Memory B cell (primary cell): ENCODE measurements at places on chromosomes 2 and 18.

DNA sequence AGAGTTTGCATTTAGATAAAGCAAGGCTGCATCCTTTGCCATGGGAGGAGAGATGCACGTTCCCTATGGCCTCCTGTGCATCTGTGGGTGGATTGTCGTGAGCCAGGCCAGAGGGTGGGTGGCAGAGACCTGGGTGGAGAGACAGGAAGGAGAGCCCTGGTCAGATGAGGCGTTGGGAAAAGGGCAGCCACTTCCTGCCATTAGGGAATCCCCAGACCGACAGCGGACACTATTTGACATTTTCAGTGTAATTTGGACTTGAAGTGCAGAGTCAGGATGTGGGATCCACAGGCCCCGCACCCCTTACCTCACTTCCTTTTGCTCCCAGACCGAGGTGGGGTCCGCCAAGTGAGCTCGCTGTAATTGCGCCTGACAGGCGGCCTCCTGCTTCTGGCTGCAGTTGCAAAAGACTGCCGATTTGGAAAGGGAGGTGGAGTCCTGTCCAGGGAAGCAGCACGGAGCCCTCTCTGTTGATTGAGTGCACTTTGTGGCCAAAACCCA lies 150.0 kb downstream of the DYSF start:
- no peak overlapping the region for H3K27ac ChIP-seq
- DNase-seq, result no peak
- peaks cover 32% of the 10 kb centered on the region for H3K27me3 ChIP-seq
- H3K4me3 ChIP-seq, result no peak overlapping the region
- H3K4me1 ChIP-seq, result peaks cover 2% of the 10 kb centered on the region
- no peaks in the 10 kb centered on the region for H3K36me3 ChIP-seq

- H3K4me3 ChIP-seq, result no peak overlapping the region
- no peak overlapping the region for H3K27ac ChIP-seq
- no peaks in the 10 kb centered on the region for H3K27me3 ChIP-seq
- no peaks in the 10 kb centered on the region for H3K36me3 ChIP-seq
- no peak for DNase-seq
These were observed 217.6 kb upstream of the FIGN start for GRCh38 chr2:163953390-163953907.

DNA sequence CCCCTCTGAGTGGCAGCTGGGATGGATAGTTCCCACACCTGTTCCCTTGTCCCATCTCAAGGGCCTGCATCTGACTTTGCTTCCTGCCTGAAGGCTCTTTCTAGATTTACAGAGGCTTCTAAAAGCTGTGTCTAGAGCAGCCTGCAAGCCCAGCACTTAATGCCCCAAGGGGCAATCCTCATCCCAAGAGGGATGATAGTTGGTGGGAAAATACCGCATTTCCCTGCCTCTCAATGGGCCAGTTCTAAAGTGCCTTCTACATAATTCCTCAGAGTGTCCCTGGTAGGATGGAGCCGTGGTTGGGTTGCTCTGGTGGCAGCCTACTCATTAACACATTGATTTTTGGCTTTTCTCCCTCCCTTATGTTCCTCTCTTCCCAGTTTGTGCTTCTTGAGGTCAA lies 29.5 kb downstream of the LAMA3 start:
- H3K27me3 ChIP-seq, result peaks cover 11% of the 10 kb centered on the region
- peaks cover 2% of the 10 kb centered on the region for H3K4me1 ChIP-seq
- H3K4me3 ChIP-seq, result no peak overlapping the region
- DNase-seq, result no peak
- H3K27ac ChIP-seq, result no peak overlapping the region
- H3K36me3 ChIP-seq, result no peaks in the 10 kb centered on the region

DNA sequence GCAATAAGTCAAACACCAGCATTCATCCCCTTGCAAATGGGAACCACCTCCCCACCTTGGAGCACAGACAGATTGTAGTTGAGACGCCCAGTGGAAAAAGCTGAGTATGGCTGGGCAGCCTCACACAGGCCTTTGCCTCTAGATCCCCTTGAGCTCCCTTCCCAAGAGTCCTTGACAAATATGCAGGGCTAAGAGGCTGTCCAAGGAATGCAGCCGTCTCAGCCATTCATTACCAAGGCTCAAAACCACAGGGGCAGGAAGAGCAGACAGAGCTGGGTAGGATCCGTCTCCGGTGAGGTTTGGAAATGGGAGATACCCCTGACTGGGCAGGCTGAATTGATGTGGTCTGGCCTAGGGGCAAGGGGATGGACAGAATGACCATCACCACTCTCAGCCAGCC lies 557.1 kb downstream of the TNS1 start:
- no peaks in the 10 kb centered on the region for H3K27me3 ChIP-seq
- H3K4me3 ChIP-seq, result no peak overlapping the region
- H3K4me1 ChIP-seq, result no peaks in the 10 kb centered on the region

- H3K27me3 ChIP-seq, result no peaks in the 10 kb centered on the region
- no peaks in the 10 kb centered on the region for H3K36me3 ChIP-seq
- H3K4me3 ChIP-seq, result no peak overlapping the region
- no peak overlapping the region for H3K27ac ChIP-seq
- H3K4me1 ChIP-seq, result no peaks in the 10 kb centered on the region
These were observed 110.2 kb downstream of the ABCA12 start for GRCh38 chr2:215028231-215028630.

DNA sequence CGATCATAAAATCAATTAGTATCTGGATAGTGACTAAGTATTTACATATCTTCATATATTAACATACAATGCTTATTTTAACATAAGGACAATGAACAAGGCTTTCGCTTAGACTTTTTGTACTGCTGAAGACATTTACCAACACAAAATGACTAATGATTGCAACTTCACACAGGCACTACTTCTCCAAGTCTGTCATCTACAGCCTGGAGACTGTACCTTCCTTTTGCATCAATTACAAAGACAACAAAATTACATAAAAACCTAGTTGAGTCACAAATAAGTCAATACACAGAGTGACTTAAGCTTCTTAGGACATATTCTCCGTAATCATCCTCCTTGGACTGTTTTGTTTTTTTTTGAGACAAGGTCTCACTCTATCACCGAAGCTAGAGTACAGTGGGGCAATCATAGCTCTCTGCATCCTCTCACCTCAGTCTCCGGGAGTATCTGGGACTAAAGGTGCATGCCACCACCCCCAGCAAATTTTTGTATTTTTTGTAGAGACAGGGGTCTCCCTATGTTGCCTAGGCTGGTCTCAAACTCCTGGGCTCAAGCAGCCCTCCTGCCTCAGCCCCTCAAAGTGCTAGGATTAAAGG lies 15.9 kb downstream of the PUM2 start:
- no peaks in the 10 kb centered on the region for H3K27me3 ChIP-seq
- DNase-seq, result no peak
- H3K36me3 ChIP-seq, result peaks cover 22% of the 10 kb centered on the region
- peak overlapping the region; percentile 52 for H3K4me3 ChIP-seq
- peaks cover 56% of the 10 kb centered on the region for H3K4me1 ChIP-seq

DNA sequence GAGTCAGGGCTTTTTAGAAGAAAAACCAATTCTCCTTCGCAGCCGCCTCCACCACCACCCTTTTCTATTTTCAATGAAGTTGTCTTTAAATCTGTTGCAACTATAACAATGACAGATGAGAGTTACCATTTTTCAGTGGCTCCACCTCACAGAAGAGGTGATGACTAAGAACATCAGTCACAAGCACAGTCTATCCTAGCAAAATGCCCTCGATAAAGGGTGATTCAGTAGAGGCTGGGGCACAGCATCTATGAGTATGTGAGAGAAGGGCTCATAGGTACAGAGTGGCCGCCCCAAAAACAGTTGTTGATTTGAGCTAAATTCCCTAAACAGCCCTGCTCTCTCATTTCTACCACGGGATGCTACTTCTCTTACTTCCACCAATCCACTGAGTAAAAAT lies 310.8 kb upstream of the MGAT5 start:
- H3K4me3 ChIP-seq, result no peak overlapping the region
- no peaks in the 10 kb centered on the region for H3K27me3 ChIP-seq
- no peak for DNase-seq
- H3K27ac ChIP-seq, result no peak overlapping the region
- peaks cover 10% of the 10 kb centered on the region for H3K4me1 ChIP-seq
- peaks cover 2% of the 10 kb centered on the region for H3K36me3 ChIP-seq

- no peak overlapping the region for H3K4me3 ChIP-seq
- no peak for DNase-seq
- H3K27ac ChIP-seq, result no peak overlapping the region
- H3K36me3 ChIP-seq, result no peaks in the 10 kb centered on the region
These were observed 286.9 kb downstream of the CTNNA2 start for GRCh38 chr2:79799729-79800128.

DNA sequence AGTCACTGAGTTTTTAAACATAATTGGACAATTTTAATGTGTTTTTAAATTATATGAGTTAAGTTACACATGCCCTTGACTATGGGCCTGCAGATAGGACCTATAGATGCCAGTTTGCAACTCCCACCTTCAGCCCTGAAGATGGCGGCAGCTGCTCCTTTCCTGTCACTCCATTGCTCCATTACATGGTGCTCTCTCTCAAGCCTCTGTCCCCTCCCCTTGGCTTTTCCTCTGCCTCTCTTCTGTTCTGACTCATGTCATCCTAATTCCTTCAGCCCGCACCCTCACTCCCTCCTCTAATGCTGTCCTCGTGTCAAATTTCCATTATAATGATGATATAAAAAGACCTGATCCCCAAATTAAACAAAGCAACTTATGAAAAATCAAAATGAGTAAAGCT lies 133.7 kb upstream of the HNRNPA3 start:
- no peak overlapping the region for H3K4me3 ChIP-seq
- H3K27ac ChIP-seq, result no peak overlapping the region
- H3K27me3 ChIP-seq, result peaks cover 16% of the 10 kb centered on the region
- DNase-seq, result no peak
- peaks cover 2% of the 10 kb centered on the region for H3K4me1 ChIP-seq
- H3K36me3 ChIP-seq, result no peaks in the 10 kb centered on the region

DNA sequence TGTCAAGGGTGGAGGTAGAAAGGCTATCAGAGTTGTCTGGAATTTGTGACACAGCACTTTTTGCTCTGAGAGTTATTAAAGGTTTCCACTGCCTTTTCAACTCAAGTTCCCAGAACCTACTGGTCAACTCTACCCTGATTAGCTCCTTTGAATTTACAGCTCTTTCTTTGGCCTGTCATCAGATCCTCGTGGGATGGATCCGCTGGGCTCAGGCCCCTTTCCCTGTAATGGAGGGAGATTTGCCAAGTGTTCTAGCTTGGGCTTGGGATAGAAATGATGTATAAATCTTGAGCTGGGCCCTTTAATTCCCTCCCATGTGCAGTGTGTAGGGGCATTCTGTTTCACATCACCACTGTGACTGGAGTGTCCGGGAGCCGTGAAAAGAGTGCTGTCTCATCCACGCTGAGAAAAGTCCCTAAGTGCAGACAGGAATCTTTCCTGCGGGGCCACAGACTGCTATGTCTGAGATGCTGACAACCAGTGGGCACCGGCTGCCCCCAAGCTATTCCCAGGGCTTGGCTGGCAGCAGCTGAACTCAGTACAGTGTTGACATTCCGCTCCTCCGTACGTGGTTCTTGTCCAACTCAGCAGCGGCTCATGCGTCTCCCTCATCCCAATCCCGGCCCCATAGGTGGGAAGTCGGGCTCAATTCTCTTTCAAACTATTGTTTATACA lies 46.9 kb upstream of the ARHGAP28 start:
- no peak overlapping the region for H3K4me3 ChIP-seq
- H3K27ac ChIP-seq, result no peak overlapping the region
- no peaks in the 10 kb centered on the region for H3K4me1 ChIP-seq
- no peak for DNase-seq

- H3K4me3 ChIP-seq, result no peak overlapping the region
- H3K4me1 ChIP-seq, result no peaks in the 10 kb centered on the region
- DNase-seq, result no peak
- H3K27ac ChIP-seq, result no peak overlapping the region
- H3K27me3 ChIP-seq, result no peaks in the 10 kb centered on the region
These were observed 94.5 kb downstream of the VSNL1 start for GRCh38 chr2:17634997-17635396.

DNA sequence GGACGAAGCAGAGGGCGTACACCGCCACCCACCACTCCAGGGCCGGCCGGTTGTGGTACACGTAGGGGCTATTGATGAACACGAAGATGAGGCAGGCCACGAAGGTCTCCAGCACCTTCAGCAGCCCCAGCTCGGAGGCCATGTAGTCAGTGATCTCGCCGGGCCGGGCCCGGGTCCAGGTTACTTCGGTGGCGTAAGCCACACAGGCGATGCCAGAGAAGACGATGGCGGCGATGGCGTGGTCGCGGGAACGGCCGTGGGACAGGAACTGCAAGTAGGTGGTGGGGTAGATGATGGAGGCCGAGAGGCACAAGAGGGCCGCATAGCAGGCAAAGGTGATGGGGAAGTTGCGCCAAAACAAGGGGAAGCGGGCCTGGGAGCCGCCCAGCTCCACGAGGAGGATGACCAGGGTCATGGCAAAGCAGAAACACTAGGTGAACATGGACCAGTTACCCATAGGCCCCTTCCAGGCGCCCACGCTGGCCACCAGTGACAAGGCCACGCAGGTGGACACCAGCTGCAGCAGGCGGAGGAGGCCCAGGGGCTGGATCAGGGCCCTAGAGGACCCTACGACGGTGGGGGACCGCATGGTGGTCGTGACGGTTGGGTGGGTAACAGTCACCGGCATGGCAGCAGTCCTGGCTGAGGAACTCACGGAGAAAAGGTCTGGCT lies 128.4 kb upstream of the FAM98A start:
- H3K27me3 ChIP-seq, result peaks cover 2% of the 10 kb centered on the region
- H3K36me3 ChIP-seq, result peaks cover 4% of the 10 kb centered on the region
- no peak overlapping the region for H3K4me3 ChIP-seq
- H3K4me1 ChIP-seq, result peaks cover 5% of the 10 kb centered on the region
- DNase-seq, result no peak

GRCh38 chr2:174350018-174350417 lies 15.3 kb downstream of the SP9 start:
- peaks cover 21% of the 10 kb centered on the region for H3K36me3 ChIP-seq
- no peaks in the 10 kb centered on the region for H3K4me1 ChIP-seq
- peaks cover 1% of the 10 kb centered on the region for H3K27me3 ChIP-seq
- DNase-seq, result no peak

GRCh38 chr2:165407466-165407865 lies 62.0 kb upstream of the CSRNP3 start:
- H3K4me3 ChIP-seq, result no peak overlapping the region
- no peaks in the 10 kb centered on the region for H3K36me3 ChIP-seq

DNA sequence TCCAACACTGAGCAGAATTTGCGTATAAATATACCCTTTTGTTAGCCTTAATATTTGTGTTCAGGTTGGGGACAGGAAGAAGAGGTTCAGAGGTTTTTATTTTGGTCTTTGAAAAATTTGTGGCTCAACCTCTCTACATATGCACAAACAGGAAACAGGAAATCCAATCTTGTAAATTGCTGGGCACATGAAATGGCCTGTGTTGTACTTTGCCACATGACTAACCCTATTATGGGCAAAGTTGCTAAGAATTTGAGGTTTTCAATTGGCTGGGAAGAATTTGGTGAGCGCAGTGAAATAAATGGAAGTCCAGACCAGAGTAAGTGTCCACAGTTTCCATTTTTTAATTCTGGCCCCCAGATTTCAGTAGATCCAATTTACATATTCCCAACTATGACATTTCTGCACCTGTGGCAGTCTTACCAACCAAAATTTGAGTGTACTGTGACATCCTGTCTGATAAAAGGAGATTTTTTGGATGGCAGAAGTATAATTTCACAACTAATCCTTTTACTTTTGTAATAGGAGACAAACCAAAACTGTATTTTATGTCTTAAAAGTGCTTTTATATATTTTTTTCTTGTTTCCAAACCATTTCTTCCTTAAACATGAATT lies 63.6 kb downstream of the COX7A2L start:
- no peaks in the 10 kb centered on the region for H3K27me3 ChIP-seq
- H3K4me3 ChIP-seq, result peak overlapping the region; percentile 57
- peak overlapping the region; percentile 89 for H3K27ac ChIP-seq
- no peak for DNase-seq

GRCh38 chr2:117760916-117761315 lies 53.6 kb upstream of the DDX18 start:
- no peaks in the 10 kb centered on the region for H3K4me1 ChIP-seq
- no peak for DNase-seq
- no peaks in the 10 kb centered on the region for H3K36me3 ChIP-seq
